Bronchial epithelial cell (primary cell): ENCODE measurements at places on chromosomes 6 and 20.

DNA sequence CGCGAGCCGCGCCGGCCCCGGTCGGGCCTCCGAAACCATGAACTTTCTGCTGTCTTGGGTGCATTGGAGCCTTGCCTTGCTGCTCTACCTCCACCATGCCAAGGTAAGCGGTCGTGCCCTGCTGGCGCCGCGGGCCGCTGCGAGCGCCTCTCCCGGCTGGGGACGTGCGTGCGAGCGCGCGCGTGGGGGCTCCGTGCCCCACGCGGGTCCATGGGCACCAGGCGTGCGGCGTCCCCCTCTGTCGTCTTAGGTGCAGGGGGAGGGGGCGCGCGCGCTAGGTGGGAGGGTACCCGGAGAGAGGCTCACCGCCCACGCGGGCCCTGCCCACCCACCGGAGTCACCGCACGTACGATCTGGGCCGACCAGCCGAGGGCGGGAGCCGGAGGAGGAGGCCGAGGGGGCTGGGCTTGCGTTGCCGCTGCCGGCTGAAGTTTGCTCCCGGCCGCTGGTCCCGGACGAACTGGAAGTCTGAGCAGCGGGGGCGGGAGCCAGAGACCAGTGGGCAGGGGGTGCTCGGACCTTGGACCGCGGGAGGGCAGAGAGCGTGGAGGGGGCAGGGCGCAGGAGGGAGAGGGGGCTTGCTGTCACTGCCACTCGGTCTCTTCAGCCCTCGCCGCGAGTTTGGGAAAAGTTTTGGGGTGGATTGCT is 1.3 kb downstream of the VEGFA start:
- DNase-seq: peak; percentile 31

DNA sequence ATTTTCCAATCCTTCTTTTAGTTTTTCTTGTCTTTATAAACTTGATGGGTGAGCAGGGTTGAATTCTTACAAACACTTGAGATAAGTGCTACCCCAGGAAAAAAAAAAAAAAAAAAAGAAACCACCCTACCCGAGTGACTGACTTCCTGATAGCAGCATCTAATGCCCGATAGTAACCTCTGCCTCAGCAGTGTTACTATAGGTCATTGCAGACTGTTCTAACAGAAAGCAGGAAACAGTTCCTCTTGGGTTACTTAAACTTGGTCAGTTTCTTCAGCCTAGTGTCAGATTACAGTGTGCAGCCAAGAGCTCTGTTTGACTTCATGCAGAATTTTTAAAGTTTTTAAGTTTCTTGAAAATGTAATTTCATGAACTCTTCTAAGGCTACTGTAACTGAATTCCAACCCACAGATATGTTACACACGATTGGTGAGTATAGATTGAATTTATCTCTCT is 2.1 kb downstream of the MYLIP start:
- DNase-seq: peak; percentile 69

DNA sequence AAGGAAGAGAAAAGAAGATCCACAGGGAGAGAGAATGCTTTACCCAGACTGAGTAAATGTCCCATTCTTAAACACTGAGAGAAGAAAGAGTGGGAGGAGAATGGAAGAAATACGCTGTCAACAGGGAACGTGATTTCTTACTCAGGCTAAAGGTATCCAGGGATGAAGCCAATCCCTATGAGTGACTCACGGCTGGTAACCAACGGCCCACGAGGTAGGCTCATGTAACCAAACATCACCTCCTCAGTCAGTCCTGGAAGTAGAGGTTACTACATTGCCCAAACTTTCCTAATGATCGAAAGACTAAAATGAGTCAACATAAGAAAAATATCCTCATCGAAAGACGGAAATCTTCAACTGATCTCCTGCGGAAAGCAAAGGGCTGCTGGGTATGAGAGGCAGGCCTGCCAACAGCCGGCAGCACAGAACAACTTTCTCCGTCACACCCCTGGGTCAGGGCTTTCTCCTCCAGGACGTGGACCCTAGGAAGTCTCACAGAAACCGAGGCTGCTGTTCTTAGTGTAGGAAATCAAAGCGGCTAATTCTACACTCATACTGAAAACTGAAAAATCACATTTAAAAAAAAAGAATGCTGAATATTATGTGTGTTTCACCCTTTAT is 292.6 kb downstream of the GMDS start:
- DNase-seq: peak; percentile 99

- DNase-seq: no peak
These were observed 59.4 kb downstream of the PDSS2 start for GRCh38 chr6:107399935-107400334.

DNA sequence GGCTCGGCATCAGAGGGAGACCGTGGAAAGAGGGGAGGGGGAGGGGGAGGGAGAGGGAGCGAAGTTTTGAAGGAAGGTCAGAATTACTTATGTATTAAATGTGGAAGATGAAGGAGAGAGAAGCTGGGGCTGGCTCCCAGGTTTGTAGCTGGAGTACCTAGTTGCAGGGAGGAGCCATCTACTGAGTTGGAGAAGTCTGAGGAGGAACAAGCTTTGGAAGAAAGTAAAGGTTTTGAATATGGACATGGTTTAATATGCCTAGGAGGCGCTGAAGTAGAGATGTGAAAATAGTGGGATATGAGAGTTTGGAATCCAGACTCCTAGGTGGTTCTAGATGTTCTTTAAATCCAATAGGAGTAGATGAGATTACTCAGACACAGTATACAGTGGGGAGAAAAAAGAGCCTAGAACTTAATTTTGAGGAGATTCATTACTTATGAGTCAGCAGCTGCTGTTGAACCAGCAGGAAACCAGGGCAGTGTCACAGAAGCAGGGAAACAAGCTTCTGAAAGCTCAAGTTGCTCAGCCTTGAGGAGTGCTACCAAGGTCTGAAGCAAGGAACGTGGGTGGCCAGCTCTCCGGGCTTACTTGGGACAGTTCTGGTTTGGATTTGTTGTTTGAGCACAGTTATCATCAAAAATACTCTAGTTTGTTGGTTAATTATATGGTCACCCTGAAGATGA is 149.3 kb downstream of the UTRN start:
- peak; percentile 79 for DNase-seq

DNA sequence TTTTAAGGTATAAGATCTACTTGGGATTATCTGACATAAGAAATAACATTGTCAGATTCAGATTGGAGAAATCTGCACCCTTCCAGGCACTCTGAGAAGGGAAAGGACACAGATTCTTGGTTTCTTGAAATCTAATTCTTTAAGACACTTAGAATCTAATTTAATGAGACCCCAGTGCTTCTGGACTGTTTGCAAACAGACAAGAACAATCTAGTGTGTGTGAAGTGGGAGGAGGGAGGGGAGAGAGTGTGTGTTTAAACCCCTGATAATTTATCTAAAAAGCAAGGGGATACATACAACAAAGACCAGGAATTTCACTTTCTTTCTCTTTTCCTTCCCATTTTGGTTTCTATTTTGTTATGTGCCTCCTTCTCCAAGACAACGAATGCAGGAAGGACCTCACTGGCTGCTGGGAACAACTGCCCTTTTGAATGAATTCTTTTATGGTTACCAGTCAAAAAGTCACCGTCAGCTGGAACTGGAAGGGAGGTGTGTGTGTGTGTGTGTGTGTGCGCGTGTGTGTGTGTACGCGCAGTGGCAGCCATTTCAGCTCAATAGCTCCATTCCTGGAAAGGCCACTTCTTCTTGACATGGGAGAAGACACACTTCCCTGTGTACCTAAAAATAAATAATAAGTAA is 129.4 kb downstream of the BCAS1 start:
- peak; percentile 46 for DNase-seq

DNA sequence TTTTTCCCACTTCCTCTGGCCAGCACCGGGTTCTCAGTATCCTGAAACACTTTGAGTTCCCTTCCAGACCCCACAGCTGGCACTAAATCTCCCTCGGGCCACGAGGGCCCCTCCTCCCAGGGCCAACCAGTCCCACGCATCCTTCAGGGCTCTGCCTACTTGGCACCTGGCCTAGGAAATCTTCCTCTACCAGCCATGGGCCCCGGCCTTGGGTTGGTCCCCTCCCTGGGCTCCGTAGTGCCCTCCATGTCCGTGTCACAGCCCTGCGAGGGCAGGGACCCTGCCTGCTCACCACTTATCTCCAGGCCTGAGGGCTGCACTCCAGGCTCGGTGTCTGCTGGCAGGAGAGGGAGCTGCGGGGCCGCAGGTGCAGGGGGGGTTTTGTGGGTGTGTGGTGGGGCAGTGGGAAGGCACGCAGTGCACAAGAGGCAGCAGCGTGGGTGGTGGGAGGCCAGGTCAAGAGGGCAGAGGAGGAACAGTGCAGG is 48.8 kb upstream of the CDH22 start:
- no peak for DNase-seq

GRCh38 chr20:3595541-3595940 is 67.7 kb downstream of the GFRA4 start:
- no peak for DNase-seq

GRCh38 chr6:36028088-36028876 is 674 bp downstream of the MAPK14 start:
- peak; percentile 31 for DNase-seq
